Stimulated activated CD8-positive, alpha-beta memory T cell treated with anti-CD3 and anti-CD28 coated beads, Interleukin-7, amount 100 ng/mL, for 24 hours (primary cell): ENCODE measurements at places on chromosomes 16 and 17.

- DNase-seq, result no peak
These were observed 533 bp upstream of the MEFV start for GRCh38 chr16:3256866-3257465.

DNA sequence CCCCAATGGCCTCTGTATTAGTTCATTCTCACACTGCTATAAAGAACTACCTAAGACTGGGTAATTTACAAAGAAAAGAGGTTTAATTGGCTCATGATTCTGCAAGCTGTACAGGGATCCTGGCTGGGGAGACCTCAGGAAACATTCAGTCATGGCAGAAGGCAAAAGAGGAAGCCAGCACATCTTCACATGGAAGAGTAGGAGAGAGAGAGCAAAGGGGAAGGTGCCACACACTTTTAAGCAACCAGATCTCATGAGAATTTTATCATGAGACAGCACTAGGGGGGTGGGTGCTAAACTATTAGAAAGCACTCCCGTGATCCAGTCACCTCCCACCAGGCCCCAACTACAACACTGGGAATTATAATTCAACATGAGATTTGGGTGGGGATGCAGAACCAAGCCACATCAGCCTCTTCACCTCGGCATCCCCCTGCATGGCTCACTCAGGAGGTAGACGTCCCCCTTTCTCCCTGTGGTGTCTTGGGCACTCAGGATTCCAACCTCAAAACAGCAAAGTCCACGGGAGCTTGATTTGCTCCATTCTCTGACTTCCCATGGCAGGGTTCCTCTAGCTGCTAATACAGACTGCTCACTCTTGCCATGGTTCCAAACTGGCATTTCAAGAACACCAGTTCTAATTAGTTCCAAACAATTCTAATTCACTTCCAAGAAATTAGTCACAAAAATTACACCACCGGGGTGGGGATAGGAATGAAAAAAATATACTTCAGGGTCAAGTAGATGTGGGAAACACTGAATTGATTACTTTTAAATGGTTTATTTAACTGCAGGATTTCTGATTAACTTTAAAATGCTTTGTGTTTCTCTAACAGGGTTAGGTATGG, 203.8 kb upstream of the HSBP1 start:
- DNase-seq, result no peak

DNA sequence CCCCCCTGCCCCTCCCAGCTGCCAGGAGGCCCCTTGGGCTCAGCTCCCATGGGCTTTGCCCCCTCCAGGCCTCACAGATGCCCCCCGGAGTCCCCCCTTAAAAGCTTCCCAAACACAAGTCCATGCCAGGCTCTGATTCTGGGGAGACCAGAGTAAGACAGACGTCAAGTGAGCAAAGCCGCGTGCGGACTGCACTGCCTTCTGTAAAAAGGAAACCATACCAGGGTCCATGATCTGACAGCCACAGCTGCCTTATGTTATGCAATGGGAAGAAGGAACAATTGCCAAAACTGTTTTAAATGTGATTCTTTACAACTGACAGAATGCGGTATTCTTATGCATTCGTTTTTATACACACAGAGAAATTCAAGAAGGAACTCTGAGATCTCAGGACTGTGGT, 17.9 kb upstream of the HEXD start:
- DNase-seq, result no peak

DNA sequence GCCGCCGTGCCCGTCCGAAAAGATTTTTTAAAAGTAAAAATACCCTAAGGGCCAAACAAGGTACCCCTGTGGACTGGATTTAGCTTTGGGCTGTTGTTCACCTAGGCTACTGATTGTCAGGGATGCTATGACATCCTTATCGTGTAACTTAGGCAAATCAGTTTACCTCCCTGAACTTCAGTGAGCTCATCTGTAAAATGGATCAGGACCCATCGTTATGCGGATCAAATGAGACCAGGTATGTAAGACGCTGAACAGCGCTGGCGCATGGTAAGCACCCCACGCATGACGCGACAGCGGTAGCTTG, 658 bp upstream of the ZNF771 start:
- no peak for DNase-seq

- peak; percentile 52 for DNase-seq
These were observed 1.6 kb downstream of the MYO1C start for GRCh38 chr17:1490643-1491442.

DNA sequence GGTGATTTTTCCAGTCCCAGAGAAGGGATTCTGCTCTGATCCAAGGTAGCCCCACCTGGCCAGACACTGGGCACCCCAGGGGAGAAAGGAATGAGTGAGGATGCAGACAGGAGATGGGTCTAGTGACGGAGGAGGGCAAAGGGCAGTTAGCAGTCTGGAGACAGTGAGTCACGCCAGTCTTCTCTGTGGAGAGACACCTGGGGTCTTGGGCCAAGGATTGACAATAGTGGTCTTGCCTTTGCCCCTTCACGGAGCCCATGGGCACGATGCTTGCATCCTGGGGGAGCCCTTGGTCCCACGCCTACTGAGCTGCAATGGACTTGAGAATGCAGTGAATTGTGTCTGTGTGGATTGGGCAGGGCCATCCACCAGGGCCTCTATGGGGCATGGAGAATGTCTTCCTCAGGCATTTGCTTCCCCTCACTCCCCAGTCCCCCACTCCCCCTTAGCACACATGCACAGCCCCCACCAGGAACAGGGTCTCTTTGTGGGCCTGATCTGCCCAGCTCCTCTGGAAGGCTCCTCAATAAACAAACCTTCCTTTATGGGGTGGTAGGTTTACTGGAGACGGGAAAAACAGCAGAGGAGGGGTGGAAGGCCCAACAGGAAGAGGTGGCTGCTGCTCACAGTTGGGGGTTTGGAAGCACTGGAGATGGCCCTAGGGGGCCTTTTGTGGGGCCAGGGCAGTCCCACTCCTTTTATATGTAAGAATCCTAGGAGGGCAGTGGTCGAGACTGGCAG, 1.4 kb downstream of the CHAD start:
- DNase-seq, result no peak

DNA sequence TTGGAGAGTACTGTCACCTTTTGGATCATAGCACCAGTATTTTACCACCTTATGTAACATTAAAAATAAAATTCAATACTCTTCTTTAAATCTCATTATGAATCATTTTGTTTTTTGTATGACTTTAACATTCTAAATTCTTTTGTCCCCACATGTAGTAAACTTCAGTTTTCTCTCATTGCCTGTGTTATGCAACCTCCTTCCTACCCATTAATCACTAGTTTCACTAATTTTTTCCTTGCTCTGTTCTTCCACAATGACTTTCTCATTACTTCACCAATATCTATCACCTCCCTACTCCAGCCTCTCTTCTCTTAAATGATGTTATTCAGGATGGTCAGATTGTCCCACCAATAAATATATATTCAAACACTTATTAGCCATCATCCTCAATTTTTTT, 68.7 kb downstream of the TTC19 start:
- no peak for DNase-seq

DNA sequence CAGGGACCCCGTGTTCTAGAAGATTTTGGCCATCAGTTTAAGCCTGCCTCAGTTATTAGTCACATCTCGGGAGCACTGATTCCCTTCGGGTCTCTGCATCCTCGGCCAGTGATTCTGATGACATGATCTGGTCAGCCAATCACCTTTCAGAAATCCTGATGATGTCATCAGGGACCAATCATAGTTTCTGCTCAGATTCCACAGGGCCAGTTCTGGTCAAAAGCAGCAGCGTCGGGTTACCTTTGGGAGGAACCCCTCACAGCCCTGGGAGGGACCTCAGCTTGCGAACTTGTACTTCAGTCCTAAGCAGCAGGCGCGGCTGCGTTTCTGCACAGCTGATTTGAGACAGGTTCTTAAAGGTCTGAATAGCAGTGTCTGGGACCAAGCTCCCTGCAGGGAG, 13.9 kb downstream of the KDM8 start:
- DNase-seq, result no peak

DNA sequence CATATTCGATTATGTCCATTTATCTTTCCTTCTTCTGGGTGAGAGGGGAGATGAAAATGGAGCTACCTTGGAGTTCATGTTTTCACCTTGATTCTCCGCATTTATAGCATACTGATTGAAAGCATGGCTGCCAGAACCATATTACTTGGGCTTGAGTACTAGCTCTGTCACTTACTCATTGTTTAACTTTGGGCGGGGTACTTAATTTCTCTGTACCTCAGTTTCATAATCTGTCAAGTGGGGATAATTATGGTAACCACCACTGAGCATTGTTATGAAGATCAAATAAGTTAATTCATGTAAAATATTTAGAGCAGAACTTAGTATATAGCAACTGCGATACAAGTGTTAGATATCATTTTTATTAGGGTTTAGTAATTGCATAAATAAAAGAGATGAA, 65.2 kb downstream of the FTO start:
- no peak for DNase-seq

DNA sequence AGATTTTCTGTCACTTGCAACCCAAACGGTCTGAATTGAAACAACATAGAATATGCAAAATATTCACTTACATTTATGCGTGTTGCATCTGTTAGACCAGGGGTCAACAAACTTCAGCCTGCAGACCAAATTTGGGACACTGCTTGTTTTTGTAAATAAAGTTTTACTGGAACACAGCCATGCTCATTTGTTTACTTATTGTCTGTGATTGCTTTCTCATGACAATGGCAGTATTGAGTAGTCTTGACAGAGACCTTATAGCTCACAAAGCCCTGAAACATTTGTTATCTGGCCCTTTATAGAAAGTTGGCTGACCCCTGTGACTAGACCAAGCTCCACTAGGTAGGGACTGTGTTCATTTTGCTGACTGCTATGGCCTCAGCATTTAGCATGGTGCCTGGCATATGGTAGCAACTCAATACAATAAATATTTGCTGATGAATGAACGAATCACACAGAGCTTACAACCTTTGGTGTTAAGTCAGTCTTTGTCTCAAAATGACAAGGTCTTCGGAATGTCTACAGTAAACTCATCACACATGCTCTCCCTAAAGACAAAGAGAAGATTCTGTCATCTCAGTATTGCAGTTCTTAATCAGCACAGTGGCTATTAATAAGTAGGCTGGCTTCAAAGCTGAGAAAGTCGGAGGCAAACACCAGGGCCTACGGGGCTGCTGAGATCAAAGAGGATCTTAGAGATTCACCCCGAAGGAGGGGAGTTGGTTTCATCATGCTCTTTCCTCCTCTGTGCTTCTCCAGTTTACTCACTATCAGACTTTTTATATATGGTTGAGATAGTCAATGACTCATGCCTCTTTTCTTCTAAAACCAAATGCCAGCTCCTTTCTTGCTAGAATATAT, 95.2 kb upstream of the AXIN2 start:
- no peak for DNase-seq

DNA sequence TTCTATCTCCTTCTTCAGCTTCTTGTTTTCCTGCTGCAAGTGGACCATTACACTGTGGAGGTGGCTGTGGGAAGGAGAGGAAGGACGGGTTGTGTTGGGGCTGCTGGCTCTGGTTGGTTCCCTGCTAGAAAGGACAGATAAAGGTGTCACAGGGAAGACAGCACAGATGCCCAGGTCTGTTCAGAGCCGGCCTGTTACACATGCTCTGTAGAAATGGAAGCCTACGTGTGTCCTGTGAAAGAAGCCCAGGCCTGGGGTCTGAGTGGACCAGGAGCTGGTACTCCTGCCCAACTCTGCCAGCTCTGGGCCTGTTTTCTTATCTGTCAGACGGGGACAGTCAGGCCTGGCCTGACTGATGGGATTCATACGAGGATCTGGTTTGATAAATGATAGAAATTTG, 26.4 kb downstream of the DHX38 start:
- DNase-seq, result no peak

DNA sequence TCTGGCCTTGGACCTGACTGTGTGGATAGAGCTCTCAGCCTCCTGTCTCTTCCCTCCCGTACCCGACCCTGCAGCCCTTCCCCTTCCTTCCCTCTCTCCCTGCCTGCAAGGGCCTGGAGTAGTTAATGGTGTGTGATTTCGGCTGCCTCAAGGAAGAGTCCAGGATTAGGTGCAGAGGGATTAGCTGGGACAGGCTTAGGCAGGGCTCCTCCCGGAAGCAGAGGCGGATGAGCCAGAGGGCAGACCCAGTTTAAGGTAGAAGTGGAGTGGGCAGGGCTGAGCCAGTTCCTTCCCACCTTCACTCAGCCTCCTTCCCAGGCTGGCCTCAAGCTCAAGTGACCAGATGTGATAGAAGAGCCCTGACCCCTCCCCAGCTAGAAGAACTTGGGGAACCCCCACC, 16.8 kb downstream of the GUCY2D start:
- DNase-seq, result no peak

GRCh38 chr17:77460514-77461046, 319.8 kb downstream of the SEC14L1 start:
- no peak for DNase-seq

DNA sequence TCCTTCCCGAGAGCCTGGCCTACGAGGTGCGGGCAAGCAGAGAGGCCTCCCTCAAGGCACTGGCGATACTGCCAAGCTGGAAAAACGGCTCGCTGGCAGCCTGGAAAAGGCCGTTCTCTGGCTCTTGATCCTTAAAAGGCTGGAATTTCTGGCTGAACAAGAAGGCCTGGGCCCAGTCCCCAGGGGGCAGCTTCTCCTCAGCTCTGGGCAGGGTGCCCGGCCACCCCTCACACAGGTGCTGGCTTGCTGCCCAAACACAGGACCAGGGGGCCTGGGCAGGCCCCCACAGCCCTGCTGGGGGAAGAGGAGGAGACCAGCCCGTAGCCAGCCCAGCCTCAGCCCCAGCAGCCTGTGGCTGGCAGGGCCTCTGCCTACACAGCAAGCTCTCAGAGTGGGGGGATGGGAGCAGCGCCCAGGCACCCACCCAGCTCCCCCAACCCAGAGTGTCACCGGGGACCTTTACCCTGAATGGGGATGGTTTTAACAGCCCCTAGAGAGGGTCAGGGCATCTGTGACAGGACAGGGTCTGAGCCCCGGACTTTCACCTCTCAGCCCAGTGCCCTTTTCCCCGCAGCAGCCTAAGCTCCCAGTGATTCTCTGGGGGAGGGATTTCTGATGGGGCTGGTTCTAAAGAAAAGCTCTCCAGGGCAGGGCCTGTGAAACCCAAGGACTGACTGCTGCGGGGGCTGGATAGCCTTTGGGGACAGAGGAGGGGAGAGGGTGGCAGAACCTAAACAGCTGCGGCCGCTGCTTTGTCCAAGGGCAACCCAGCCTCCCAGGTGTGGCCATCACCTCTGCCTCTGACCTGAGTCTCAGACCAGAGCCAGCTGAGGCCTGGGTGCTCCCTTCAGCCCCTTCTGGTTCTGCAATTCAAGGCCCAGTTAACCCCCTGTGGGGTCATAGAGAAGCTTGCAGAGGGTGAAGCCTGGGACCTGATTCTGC, 38.6 kb upstream of the TOB1 start:
- DNase-seq, result no peak

DNA sequence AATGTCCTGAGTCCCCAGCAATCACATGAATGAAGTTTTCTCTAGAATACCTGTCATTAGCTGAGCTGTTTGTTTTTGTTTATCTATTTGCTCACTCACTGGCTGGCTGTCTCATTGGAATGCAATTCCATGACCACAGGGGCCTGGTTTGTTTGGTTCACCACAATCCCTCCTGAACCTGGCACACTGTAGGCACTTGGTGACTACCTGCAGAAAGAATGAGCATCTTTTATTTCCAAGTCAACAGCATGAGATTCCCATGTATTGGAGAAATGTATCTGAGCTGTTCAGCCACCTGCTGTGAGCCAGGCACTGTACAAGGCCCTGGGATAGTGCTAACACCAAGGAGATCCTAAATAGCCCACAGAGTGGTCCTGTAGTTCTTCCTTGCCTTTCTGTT, 345.1 kb downstream of the XYLT1 start:
- DNase-seq, result no peak

GRCh38 chr16:4402439-4403132, 13.8 kb downstream of the CORO7 start:
- peak; percentile 37 for DNase-seq

GRCh38 chr16:57396786-57397185, 7.8 kb upstream of the CCL17 start:
- DNase-seq, result no peak

- DNase-seq, result no peak
These were observed 162.0 kb downstream of the NTN1 start for GRCh38 chr17:9183306-9183705.
